Left colon (tissue), 2 donors: ENCODE measurements at places on chromosomes 3 and 15. TPM values are rescaled to one million over a fixed set of nuclear protein-coding genes. Genes with fewer than 3 reads are reported as not detected.

Gene TMEM42
- total RNA-seq: 9.2 TPM

Gene SAXO2
- 1.5 TPM for total RNA-seq

Gene FAM81A
- total RNA-seq: 9.0 TPM

Gene TM4SF18
- 2.0 TPM for total RNA-seq

Gene SCN5A
- 0.47 TPM for total RNA-seq

Gene ITIH3
- 0.34 TPM for total RNA-seq

Gene SLITRK3
- total RNA-seq: 0.21 TPM

Gene SKIL
- 51.1 TPM for total RNA-seq

Gene CELF6
- 1.2 TPM for total RNA-seq

Gene UBP1
- total RNA-seq: 66.8 TPM

Gene C3orf22
- not detected for total RNA-seq

Gene LCTL
- not detected for total RNA-seq

Gene CPLX3
- not detected for total RNA-seq

Gene ALDH1A2
- 5.4 TPM for total RNA-seq

Gene DNAH12
- 0.17 TPM for total RNA-seq

Gene B2M
- 4,762 TPM for total RNA-seq

Gene CPNE9
- total RNA-seq: not detected

Gene TEX9
- 6.9 TPM for total RNA-seq

Gene ARHGEF26
- 9.1 TPM for total RNA-seq

Gene WDR53
- 8.6 TPM for total RNA-seq

Gene TMEM158
- 10.0 TPM for total RNA-seq

Gene PPP2R3A
- 28.2 TPM for total RNA-seq

Gene MME
- total RNA-seq: 1.1 TPM

Gene RLBP1
- not detected for total RNA-seq

Gene HYKK
- total RNA-seq: 6.3 TPM

Gene PLSCR2
- 2.7 TPM for total RNA-seq

Gene MESP2
- 0.84 TPM for total RNA-seq

Gene RHCG
- total RNA-seq: 0.89 TPM

Gene CAND2
- 2.2 TPM for total RNA-seq

Gene MORF4L1
- 167 TPM for total RNA-seq

Gene FGD5
- total RNA-seq: 5.8 TPM

Gene TGM5
- not detected for total RNA-seq

Gene ZIC4
- total RNA-seq: not detected

Gene EIF5A2
- total RNA-seq: 3.5 TPM

Gene CATSPER2
- 11.8 TPM for total RNA-seq

Gene FBXW12
- not detected for total RNA-seq

Gene LRRN1
- total RNA-seq: 1.0 TPM

Gene RARRES1
- 63.5 TPM for total RNA-seq

Gene IDH3A
- total RNA-seq: 247 TPM

Gene TRIM42
- total RNA-seq: not detected

Gene GOLGA8G
- not detected for total RNA-seq

Gene SCG3
- total RNA-seq: 1.2 TPM

Gene CD200
- 4.9 TPM for total RNA-seq

Gene RAB43
- total RNA-seq: 28.7 TPM

Gene FOXB1
- total RNA-seq: not detected

Gene SOX14
- not detected for total RNA-seq

Gene IL17RB
- 10.9 TPM for total RNA-seq

Gene CACNA2D3
- 0.64 TPM for total RNA-seq

Gene AP2M1
- 211 TPM for total RNA-seq

Gene MORC1
- total RNA-seq: not detected

Gene GALK2
- total RNA-seq: 38.5 TPM

Gene MYRIP
- total RNA-seq: 9.1 TPM

Gene KBTBD13
- total RNA-seq: not detected
